ENCODE measurements at places on chromosomes 5 and 9.

DNA sequence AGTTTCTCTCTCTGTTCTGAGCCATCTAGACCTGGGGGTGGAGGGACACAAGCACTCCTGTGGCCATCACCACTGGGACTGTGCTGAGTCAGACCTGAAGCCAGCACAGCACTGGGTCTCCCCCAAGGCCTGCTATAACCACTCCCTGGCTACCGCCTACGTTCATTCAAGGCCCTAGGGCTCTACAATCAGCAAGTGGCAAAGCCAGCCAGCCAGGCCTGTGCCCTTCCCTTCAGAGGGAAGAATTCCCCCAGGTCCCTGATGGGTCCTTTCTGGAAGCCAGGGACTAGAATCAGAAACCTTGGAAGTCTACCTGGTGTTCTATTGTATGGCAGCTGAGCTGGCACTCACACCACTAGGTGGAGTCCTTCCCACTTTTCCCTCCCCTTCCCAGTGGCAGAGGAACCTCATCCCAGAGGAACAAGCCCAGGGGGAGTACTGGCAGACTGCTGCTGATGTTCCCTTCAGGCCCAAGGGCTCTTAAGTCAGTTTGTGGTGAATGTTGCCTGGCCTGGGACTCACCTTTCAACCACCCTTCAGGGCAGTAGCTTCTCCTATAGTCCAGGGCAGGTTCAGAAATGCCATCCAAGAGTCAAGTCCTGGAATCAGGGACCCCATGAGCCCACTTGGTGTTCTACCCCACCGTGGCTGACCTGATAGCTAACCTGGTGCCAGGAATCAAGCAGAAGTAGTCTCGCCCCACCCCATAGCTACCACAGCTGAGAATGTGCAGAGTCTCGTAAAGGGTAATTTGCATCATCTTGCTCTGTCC, 20.0 kb downstream of the JMY start:
- DNase-seq, result peak; percentile 28

DNA sequence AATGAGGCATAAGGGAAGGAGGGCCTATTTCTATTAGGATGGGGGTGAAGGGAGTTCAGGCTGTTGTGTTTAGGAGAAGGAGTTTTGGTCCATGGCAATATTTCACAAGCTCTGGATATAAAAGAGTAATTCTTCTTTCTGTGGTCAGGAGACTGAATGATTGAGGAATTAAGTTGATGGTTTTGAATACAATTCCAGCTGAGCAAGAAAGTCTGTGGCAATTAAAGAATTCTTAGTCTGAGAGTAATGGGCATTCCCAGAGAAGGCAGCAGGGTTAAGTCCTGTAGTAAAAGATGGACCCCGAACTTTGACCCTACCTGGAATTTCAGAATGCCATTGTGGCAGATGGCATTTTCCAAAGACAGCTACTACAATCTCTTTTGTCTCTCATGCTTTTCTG, 202.6 kb downstream of the TLE4 start:
- DNase-seq, result no peak

DNA sequence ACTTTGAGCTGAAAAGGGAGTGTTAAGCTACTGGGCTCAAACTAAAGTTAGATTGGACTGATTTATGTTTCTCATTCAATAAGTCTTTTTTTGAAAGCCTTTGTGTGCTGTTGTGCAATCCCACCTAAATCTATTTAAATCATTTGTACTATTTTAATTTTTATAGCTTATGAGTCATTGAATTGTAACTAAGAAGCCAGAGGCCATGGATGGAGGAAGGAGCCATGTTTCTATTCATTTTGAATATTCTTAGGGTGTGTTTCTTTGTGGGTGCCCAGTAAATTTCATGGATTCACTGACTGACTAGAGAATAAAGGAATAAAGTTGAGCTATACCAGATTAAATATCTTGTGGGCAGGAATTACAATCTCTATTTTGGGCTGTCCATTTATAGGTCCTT, 238.5 kb downstream of the KIF4B start:
- DNase-seq, result no peak

- DNase-seq, result no peak
Observed at GRCh38 chr9:126337729-126338372, 11.2 kb downstream of the MVB12B start.

GRCh38 chr9:129783516-129784361, 19.2 kb upstream of the TOR1B start:
- peak; percentile 78 for DNase-seq

DNA sequence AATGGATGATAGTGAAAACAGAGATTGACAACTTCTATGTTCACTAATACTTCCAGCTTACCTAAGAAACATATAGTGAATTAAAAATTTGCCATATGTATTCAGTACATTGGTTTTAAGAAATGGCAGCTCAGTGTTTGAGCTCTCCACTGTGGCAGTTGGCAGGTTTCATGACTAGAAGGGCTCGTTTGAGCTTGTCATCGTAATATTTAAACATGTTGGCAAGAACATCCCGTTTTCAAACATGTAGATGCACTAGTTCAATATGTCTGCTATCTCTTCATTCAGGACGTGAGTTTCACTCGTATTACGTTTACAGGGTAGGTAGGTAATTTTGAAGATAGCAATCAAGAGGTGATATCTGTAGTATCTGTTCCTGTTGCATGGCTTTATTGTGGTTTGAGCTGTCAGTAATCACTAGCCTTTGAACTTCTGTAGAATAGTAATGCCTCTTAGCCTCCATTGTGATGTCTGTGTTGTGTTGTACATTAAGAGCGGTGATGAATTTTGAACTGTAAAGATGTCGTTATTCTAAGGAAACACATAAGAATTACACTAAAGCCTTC, 74.8 kb downstream of the NLN start:
- DNase-seq, result no peak

DNA sequence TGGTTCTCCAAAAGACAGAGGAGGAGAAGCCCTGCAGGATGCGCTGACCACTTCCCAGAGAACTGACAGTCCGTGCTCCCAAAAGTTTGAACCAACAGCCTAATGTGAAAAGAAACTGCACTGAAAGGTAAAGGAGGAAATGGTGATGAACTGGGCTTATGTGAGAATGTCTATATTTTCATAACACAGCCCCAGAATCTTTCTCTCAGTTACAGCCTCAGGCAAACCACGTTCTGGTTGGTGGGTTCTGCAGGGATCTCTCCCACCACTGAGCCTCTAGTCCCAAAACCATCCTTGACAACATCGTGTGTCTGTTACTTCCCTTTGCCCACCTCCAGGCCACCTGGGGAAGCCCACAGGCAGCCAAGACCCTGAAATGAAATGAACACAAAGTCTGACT, 23.9 kb downstream of the SPARC start:
- no peak for DNase-seq

DNA sequence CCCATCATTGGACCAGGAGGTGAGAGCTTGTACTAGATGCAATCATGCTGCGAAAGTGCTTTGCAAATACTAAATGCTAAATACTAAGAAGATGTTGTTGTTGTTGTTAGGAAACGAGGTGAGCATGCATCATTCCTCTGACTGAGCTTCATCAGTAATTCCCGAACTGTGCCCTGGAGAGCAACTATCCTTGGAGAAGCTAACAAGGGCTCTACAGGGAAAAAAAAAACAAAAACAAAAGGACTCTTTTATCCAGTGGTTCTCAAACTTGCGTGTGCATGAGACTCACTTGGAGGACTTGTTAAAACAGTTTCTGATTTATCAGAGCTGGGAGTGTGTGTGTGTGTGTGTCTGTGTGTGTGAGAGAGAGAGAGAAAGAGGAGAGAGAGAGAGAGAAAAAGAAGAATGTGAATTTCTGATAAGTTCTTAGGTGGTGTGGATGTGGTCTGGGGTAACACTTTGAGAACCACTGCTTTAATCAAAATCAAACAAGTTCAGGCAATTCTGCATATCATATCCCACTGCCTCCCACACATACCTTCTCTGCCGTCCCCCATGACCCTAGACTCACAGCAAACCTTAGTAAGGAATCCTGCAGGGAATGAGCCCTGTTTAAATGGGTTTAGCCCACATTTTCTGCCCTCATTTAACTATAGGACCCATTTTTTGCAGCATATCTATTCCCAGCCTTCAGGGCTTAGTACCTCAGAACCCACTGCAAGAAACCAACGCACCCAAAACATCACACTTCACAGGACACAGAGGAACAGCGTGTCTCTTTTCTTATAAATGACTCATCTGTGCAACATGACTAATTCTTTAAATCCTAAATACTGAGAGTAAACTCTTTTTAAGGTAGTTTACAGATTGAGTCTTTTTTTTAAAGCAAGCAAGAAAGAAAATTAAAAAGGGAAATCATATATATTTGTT, 48.9 kb downstream of the PDE6A start:
- no peak for DNase-seq

- no peak for DNase-seq
Observed at GRCh38 chr5:148956477-148957385, 106.1 kb downstream of the SH3TC2 start.

- no peak for DNase-seq
Observed at GRCh38 chr9:5773324-5773999, 59.5 kb downstream of the ERMP1 start.

GRCh38 chr5:79562351-79563246, 48.7 kb upstream of the HOMER1 start:
- no peak for DNase-seq

DNA sequence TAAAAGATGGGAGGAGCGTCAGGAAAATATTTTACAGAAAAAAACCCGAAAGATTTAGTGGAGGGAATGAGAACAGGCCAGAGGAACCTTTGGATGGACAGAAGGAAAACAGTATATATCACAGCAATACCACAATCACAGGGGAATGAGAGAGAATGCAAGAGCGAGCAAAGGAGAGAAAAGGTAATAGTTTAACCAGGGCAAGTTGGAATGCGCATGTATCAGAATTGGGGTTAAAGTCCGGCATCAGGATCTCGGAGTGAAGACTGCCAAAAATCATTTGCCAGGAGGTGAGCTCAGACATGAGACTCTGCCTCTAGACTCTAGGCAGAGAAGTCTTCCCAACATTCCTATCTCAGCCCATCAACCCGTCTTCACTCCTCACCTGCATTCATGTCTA, 36.8 kb downstream of the PCDHGC5 start:
- DNase-seq, result no peak

- no peak for DNase-seq
Observed at GRCh38 chr9:137972988-137973470, 95.4 kb downstream of the CACNA1B start.

DNA sequence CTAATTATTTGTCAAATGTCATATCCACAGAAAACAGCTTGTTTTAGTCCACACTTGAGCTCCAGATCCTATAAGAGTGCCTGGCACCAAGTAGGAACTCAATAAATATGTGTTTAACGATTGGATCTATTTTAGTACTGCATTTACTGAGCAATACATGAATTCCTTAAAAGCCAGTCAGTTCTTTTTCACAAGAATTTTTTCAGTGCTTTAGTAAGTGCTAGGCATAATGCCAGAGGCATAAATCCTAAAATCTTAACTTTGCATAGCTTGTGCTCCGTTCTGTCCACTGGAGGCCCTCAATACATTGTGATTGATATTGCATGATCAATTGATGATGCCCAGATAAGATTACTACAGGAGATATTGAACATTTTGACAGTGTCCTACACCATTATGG, 67.3 kb upstream of the PCSK5 start:
- no peak for DNase-seq

DNA sequence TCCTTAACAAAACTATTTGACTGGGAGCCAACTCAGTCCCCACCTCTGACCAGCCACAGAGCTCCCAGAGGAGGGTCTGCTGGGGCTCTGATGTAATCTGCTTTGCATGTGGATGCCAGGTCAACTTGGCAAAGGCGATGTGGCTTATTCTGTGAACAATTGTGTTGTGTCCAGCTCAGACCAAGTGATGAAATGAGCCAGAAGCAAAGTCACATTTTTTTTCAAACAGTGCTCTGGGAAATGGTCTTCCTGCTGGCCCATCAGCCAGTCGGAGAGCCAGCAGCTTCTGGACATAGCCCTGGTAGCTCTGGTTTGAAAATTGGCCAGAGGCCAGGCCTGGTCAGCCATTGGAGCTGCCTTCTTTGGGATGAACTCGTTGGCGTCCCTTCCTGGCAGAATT, 86.5 kb downstream of the ANGPTL2 start:
- DNase-seq, result no peak

- no peak for DNase-seq
Observed at GRCh38 chr5:71533615-71534014, 53.5 kb upstream of the MCCC2 start.

DNA sequence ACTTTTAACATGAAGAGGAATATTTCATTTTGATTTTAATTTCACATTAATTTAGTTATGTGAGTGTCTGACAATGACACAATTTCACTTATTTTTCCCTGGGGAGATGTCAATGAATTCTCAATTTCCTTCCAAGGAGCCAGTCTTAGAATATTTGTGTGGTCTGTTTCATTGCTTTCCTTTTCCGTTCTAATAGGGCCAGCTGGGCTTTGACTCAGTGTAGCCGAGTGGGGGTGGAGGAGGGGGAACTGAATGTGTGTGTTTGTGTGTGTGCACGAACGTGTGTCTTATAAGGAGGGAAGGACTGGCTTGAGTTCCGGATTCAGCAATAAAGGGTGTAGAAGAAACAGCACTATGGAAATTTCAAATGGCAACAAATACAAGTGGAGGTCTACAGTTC, 100.0 kb downstream of the BASP1 start:
- no peak for DNase-seq

- no peak for DNase-seq
Observed at GRCh38 chr5:64629841-64630240, 60.5 kb upstream of the SHISAL2B start.

DNA sequence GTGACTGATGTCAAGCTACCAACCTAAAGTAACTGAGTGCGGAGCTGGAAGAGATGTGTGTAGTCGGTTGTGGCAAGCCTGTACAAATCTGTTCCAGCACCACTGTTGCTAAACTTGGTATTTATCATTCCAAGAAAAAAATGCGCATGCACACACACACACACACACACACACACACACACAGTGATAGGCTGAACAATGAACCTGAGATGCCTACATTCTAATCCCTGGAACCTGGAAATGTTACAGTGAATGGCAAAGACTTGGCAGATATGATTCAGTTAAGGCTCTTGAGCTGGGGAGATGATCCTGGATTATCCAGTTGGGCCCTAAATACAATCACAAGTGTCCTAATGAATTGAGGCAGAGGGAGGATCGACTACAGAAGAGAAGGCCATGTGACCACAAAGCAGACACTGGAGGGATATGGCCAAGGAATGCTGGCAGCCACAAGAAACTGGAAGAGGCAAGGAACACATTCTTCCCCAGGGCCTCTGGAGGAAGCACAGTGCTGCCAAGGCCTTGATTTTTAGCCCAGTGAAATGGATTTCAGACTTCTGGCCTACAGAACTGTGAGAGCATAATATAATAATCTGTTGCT, 49.7 kb upstream of the LHFPL2 start:
- no peak for DNase-seq

GRCh38 chr5:179605026-179605833, 18.2 kb downstream of the HNRNPH1 start:
- no peak for DNase-seq

DNA sequence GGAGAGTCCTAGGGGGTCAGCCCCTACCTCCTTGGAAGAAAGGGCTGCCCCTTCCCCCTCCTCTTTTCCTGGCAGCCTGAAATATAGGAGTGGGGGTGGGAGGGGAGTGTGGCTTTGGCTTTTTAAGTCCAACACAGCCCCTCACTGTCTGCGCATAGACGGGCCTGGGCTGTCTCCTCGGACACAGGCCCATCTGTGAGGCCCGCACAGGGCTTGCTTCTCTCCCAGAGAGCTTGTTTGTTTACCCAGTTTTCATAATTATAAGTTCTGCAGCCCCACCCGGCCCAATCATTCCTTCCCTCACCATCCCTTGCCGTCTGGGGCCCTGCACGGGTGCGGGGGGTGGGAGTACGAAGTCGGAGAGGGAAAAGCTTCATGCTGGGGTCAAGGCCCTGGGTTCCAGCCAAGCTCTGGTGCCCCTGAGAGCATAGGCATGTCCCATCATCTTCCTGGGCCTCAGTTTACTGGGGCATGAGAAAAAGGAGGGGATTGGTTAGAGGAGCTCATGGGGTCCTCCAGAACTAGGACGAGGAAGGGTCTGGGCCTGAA, 54.0 kb upstream of the STXBP1 start:
- DNase-seq, result no peak

All from stimulated activated naive CD8-positive, alpha-beta T cell treated with anti-CD3 and anti-CD28 coated beads, Interleukin-15, Interleukin-2, amounts not matched to agents 100 U/mL and 50 U/mL, for 24 hours (primary cell).